8988T (cell line): ENCODE measurements at places on chromosomes 13 and 19.
A peak's percentile ranks its signal among the peaks of the same experiment; 100 is the strongest.

- DNase-seq, result peak; percentile 75
Measured at GRCh38 chr13:30306762-30307193, 573 bp downstream of the KATNAL1 start.

- DNase-seq, result no peak
Measured at GRCh38 chr13:63873936-63874335, 2458.3 kb upstream of the PCDH20 start.

- DNase-seq, result no peak
Measured at GRCh38 chr19:50513746-50514345, at the start of gene ASPDH. TSS of gene ASPDH (minus strand) at chr19:50513913. CDS start at chr19:50513823, 90 bp downstream.

- no peak for DNase-seq
Measured at GRCh38 chr13:109436055-109436622, 350.2 kb downstream of the IRS2 start.

DNA sequence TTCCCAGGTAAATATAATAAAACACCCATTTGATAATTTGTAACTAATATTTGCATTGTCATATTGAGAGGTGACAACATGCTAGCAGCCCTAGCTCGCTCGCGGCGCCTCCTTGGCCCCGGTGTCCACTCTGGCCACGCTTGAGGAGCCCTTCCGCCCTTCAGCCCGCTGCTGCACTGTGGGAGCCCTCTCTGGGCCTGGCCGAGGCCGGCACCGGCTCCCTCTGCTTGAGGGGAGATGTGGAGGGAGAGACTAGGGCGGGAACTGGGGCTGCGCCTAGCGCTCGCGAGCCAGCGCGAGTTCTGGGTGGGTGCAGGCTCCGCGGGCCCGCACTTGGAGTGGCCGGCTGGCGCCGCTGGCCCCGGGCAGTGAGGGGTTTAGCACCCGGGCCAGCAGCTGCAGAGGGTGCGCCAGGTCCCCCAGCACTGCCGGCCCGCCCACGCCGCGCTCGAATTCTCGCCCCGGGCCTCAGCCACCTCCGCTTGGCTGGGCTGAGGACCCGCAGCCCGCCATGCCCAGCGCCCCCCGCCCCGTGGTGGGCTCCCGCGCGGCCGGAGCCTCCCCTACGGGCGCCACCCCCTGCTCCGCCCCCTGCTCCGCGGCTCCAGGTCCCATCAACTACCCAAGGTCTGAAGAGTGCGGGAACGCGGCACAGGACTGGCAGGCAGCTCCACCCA, 594.4 kb downstream of the SLITRK6 start:
- no peak for DNase-seq

GRCh38 chr19:14054721-14055120, 7.2 kb downstream of the PALM3 start:
- DNase-seq, result no peak

DNA sequence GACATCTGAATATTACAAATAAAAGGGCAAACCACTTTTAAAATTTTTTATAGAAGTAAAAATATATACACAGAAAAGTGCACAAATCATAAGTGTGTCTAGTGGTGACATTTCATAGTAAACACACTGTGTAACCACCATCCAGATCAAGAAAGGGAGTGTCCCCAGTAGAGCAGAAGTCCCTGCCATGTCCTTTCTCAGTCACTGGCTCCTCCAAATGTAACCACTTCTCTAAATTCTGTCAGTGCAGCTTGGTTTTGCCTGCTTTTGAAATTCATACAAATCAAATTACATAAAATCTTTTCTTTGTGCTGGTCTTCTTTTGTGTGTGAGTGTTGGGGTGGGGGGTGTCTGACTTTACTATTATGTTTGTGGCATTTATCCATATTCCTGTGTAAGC, 116.5 kb downstream of the RBM26 start:
- no peak for DNase-seq

DNA sequence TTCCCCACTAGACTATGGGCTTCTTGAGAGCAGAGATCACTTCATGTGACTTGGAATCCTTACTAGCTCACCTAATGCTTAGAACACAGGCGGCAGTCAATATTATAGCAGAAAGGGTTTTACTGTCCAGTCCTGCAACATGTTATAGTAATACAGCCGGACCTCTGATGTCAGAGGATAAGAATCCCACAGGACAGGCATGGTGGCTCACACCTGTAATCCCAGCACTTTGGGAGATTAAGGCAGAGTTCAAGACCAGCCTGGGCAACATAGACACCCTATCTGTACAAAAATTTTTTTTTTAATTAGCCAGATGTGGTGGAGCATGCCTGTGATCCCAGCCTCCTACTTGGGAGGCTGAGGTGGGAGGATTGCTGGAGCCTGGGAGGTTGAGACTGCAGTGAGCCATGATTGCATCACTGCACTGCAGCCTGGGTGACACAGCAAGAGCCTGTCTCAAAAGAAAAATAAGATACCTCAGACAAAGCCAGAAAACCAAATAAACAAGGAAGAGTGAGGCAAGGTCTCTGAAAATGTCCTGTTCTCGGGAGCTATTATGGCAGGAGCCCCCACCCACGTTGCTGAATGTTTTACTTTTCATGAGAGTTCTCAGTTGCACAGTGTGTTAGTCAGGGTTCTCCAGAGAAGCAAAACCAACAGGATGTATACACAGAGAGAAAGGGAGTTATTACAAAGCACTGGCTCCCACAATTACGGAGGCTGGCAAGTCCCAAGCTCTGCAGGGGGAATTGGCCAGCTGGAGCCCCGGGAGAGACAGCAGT, 100.8 kb downstream of the UBL3 start:
- no peak for DNase-seq

DNA sequence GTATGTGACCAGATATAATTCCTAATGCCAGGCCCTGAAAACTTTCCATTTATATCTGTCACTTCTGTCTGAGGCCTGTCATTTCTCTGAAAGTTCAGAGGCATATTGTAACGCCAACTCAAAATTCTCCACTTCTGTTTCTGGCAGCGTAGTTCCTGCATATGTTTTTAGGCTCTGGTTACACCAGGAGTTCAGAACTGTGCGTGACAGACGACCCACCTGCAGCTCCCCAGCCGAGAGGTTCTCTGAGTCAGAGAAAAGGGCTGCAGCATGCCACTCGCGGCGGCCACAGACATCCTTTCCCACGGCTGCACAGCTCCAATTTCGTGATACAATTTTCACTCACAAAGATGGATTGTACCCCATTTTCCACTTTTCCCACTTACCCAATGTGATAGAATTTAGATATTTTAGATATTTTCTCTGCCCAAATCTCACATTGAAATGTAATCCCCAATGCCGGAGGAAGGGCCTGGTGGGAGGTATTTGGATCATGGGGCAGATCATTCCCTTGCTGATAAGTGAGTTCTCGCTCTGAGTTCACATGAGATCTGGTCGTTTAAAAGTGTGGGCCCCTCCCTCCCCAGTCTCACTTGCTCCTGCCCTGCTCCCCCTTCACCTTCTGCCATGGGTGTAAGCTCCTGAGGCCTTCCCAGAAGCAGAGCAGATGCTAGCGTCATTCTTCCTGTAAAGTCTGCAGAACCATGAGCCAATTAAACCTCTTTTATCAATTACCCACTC, 308.1 kb downstream of the LIG4 start:
- no peak for DNase-seq
